ENCODE measurements at places on chromosomes 13 and 19.
A peak's percentile ranks its signal among the peaks of the same experiment; 100 is the strongest.

GRCh38 chr19:35592226-35592625, 6.3 kb downstream of the PMIS2 start:
- DNase-seq: peak; percentile 42

DNA sequence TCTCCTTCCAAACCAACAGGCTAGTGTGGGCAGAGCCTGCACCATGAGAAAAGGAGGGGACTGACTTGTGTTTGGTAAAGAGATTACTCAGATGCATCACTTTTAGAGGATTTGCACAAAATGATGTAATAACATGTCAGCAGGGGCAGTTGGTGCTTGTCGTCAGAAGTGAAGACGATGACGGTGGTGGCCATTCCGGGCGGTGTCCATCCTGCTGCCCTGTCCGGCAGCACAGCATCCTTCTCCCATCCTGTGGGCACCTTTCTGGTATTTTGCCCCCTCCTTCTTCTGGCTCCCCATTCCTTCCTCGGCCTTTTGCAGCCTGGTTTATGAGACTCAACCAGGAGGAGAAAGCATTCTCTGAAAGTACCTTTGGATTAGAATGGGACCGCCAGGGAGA, 160.1 kb downstream of the TEX29 start:
- no peak for DNase-seq

GRCh38 chr13:67228916-67229315, 1.2 kb downstream of the PCDH9 start:
- DNase-seq: no peak

- no peak for DNase-seq
These were observed 7.6 kb downstream of the GPR32 start for GRCh38 chr19:50777830-50778303.

GRCh38 chr19:44626048-44626624, 12.8 kb downstream of the IGSF23 start:
- no peak for DNase-seq

GRCh38 chr19:32464279-32464678, 58.7 kb downstream of the DPY19L3 start:
- DNase-seq: peak; percentile 22

DNA sequence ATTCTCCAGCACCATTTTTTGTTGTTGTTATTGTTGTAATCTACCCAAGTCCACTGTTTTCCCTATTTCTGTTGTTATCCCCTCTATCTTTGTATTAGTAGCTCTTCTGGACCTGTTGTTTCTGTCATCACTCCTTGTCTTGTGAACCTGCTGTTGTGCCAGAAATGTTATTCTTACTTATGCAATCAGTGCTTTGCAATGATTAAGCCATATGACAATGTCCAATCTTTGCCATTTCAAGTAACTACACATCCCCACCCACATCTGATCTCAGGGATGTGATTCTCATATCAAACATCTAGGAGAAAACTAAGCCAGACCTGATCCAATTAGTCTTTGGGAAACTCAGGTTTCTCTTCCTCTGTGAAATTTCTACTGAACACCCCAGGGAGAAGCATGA, 472.6 kb upstream of the KLHL1 start:
- DNase-seq: no peak

- DNase-seq: no peak
These were observed 30.6 kb downstream of the FGF9 start for GRCh38 chr13:21701460-21701859.

DNA sequence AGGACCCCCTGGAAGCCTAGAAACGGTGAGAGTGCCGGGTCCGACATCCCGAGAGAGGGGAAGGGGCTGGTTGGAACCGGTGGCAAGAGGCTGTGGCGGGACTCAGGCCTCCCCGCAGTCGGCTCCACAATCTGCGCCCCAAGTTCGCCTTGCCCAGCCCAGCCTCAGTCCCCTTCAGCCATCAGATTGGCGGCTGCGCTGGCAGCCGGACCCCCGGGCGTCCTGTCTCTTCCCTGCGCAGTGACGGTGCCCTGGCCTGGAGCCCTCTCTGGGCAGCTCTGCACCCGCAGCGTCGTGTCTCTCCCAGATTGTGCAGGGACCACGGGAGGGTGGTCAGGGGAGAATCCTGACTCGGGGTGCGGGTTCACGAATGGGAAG, 315 bp downstream of the ZNF492 start:
- DNase-seq: no peak

DNA sequence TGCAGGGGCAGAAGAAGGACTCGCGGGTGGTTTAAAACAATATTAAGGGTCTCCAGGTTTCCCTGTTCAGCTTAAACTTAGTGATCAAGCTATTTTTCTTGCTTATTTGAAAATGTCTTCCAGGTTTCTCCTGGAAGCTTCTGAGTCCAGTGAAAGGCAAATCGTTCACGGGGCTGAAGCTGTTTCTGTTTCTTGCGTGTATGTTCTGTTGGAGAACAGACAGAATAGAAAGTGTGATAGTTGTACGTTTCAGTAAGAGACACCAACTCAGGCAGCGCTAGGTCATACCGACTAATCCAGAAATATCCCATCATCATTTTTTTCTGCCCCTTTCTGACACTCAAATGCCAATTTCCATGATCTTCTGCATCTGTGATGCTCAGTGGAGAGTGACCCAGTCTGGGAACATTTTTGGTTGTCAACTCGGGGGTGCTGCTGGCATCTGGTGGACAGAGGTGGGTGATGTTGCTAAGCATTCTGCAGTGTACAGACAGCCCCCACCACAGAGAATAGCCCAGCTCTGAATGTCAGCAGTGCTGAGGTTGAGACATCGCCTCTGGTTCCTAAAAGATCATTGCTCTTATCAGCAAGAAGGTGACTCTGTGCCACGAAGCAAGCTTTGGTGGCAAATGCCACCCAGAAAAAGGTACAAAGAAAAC, 4.3 kb downstream of the KLF2 start:
- no peak for DNase-seq

GRCh38 chr19:15430526-15431120, 11.8 kb upstream of the AKAP8L start:
- no peak for DNase-seq

DNA sequence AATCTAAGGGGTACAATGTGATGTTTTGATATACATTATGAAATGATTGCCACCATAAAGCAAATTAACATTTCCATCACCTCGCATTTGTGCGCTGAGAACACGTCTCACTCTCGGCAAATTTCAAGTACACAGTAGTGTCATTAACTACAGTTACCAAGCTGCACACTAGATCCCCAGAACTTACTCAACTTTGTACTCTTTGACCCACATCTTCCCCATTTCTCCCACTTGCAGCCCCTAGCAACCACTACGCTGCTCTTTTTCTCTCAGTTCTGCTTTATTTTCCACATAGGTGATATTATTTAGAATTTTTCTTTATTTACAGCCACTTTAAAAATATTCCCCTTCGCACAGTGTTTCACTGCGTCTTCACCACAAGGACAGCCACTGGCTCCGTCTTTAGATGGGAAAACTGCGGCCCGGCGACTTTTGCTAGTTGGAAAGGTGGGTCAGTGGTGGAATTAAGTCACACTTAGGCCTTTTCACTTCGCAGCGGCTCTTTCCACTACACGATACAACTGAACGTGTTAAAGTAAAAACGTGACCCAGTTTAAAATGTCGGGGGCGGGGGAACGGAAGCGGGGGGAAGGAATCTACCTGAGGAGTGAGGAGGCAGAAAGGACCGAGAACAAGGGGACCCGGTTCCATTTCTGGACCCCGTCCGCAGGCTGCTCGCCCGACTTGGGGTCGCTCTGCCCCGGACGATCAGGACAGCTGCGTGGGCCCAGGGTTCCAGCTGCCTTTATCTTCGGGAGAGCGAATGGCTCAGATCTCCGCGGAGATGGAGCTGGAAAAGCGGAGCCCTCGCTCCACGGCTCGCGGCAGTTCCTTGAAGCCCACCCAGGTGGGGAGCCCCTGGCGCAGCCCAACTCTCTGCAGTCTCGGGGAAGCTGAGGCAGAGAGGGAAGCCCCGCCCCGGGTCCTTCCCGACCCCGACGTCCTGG, 486.1 kb downstream of the UQCRFS1 start:
- DNase-seq: no peak

- DNase-seq: no peak
These were observed 13.8 kb downstream of the DNASE2 start for GRCh38 chr19:12867120-12868099.

GRCh38 chr19:19530423-19530804, 1.7 kb downstream of the YJEFN3 start:
- DNase-seq: no peak

GRCh38 chr13:42140494-42140893, 92.0 kb downstream of the DGKH start:
- no peak for DNase-seq

DNA sequence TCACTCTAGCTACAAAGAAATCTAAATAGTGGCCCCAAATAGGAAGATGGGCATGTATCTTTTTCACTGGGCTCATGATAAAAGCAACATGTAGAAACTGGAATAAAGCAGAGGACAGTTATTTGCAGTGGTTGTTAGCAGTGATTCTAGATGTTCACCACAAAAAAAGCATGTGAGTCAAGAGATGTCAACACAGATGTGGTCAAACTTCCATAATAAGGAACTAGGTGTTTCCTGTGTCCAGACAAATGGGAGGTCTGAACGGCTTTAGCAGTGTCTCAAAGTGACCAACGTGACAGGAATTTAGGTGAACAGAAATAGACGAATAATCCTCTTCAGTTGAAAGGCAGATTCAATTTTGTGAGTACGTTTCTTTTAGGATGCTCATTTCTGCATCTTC, 162.7 kb downstream of the TBC1D4 start:
- no peak for DNase-seq

DNA sequence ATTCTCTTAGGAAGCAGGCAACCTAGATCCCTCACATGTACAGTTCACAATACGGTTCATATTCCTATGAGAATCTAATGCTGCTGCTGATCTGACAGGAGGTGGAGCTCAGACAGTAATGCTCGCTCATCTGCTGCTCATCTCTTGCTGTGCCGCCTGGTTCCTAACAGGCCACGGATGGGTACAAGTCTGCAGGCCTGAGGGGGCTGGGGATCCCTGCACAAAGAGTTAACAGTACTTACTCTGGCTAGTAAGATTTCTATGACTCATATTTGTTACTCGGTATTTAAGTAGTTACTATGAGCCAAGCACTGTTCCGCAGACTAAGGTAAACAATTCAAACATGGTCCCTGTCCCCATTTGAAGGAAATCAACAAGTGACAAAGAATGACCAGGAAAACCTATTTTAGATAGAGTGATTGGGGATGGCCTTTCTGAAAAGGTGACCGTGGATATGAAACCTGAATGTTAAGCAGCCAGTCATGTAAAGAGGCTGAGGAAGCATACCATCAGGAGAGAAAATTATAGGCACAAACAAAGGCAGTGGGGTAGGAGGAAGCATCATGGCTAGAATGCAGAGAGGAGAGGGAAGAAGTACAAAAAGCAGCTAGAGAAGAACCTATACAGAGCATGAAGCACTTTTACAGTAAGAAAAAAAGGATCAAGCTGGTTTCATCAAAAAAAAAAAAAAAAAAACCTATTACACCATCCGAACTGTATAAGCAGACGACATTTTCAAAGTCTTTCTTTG, 20.6 kb upstream of the WBP4 start:
- DNase-seq: no peak

DNA sequence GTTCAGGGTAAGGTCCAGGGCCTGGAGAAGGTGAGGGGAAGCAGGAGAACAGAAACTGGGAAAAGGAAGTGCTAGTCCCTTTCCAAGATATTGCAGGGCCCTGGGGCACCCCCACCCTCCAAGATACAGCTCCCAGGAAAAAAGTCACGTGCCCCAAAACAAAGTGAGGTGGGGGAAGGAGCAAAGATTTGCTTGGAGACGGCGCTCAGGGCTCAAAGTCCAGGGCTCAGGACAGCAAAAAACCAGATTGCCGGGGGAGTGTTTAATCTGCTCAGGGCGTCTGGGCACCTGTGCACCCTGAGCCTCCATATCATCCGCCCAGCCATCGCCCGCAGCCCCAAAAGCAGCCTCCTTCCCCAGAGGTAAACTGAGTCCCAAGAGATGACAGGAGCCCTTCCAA, 6.3 kb downstream of the SMIM24 start:
- no peak for DNase-seq

DNA sequence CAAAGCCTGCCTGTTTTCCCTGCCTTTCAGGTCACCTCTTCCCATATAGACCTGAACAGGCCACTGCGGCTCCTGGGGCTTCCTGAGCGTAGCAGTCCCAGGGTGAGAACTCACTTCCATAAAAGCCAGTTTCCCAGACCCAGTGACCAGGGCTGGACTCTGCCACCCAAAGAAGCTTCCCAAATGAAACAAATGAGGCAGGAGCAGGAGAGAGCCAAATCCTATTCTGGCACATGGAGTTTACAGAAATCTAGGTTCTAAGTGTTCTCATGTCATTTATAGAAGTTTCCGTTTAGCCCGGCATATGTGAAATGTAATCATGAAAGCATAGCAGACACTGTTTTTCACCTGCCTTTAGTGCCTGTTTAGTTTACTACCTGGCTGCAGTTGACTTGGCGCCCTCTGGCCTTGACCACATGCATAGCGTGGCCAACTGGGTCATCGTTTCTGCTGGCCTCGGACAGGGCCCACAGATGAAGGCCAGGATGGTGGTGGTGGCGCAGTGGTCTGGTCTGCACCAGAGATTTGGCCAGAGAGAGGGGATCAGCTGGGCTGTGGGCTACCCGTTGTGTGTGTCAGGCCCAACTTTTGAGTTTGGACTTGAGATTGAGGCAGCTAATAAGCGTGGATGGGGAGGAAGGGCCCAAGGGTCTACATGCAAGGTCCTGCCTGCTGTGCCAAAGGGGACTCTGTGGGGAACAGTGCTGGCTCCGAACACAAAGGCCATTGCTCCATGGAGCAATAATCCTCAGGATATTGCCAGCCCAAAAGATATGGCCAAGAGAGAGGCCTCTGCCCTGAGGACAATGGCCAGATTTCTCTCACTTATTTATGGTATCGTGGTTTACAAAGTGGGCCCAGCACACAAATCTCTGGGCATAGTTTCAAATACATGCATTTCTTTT, 43.3 kb downstream of the NFIX start:
- no peak for DNase-seq

- DNase-seq: no peak
These were observed 81.9 kb downstream of the ZNF726 start for GRCh38 chr19:23996549-23996948.

DNA sequence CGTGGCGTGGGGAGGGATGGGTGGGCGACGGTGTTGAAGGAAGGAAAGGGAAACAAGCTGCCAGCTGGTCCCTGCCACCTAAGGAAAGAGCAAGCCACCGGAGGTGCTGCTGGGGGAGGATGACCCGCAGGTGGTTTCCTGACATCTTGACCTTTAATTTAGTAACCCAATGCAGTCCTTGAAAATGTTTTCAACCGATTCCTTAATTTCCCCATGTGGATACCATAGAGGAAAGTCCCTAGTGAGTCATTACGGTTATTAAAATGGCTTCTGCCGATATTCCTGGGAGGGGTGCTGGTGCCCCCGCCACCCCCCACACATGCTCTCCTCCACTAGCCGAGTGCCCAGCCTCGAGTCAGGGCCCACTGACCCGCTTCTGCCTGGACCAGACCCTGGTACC, 6.3 kb upstream of the ANKRD10 start:
- DNase-seq: no peak
